ENCODE measurements at places on chromosomes 5 and 9.

DNA sequence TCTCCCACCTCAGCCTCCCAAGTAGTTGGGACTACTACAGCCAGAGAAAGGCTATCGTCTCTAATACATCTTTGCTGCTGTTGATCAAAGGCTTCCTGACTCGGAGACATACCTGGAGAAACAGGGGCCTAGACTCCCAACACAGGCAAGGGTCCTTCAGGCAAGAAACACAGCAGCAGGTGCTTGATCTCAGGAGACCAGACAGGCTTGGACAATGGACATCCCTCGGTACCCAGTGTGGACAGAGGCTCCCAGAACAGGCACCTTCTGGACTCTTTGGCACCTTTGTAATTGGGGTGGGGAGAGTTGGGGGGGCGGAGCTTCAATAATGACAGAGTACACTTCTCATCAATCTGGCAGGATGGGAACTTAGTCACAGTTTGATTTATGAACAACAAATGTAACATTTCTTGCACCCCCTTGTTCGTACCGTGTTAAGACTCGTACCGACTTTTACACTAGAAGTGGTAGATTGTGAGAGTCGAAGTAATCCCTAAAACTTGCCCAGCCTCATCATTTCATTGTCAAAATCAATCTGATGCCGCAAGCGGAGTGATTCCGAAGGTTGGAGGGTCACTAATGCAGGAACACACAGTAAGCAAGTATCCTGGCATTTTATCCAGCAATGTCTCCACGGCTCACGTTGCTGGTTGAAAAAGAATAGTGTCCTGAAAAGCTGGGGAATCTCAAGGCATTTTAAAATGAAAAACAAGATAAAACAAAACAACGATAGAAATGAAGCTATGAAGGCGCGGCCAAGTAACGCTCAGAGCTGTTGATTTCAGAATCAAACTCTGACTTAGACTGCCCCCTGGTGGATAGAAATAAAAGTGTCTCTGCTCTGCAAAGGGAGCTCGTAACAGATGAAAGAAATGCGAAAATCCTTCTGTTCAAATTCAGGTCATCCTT lies 46.4 kb upstream of the STK32A start:
- peak; percentile 64 for DNase-seq

GRCh38 chr9:99000476-99001395 lies 57.0 kb downstream of the COL15A1 start:
- DNase-seq, result peak; percentile 50

GRCh38 chr5:122500245-122501088 lies 188.4 kb downstream of the SNCAIP start:
- peak; percentile 53 for DNase-seq

GRCh38 chr5:53411388-53411787 lies 69.0 kb upstream of the FST start:
- DNase-seq, result no peak

DNA sequence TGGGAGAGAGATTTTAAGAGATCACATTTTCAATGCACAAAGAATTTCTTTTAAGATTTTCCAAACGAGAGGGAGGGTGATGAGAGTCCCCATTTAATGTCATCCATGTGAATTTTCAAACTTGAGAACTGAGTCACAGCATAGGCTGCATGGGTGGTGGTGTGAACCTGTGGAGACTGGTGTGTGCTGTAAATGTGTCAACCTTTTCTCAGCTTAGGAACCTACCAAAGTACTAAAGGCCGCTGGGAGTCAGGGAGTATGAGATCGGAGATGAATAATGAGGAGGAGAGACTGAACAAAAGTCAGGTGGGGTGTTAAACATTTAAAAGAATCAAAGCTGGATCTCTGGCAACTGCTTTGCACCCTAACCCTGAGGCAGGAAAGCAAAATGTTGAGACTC lies 7.5 kb downstream of the ALDH1A1 start:
- no peak for DNase-seq

GRCh38 chr9:70101265-70101664 lies 57.6 kb downstream of the MAMDC2 start:
- DNase-seq, result no peak

DNA sequence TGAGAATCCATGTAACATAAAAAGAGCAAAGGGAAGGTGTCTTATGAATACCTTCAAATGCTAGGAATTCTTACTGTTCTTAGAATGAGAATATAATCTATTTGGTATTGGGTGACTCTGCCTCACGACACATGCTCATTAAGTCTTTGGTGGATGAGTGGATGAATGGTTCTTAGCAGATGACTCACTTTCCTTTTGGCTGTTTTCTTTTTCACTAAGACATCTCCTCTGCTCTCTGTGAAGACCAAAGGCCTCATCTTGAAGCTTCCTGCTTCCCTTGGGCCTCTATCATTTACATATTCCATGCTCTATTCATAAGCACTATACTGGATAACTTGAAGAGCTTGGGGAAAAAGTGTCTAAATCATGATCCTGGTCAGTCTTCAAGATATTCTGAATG lies 468.1 kb downstream of the SPATA31D1 start:
- DNase-seq, result no peak

DNA sequence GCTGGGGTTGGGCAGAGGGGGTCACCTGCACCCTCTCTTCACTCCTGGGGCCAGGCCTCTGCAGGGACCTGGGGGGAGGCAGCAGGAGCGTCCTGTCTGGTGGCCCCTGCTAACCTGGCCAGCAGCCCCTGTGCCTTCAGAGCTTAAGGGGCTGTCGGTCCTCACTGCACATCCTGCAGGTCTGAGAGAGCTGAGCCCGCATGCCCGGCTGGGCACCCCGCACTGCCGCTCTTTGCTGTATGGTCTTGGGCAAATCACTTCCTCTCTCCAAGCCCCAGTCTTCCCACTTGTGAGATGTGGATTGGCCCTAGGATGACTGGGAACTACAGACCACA lies 7.9 kb downstream of the FLT4 start:
- no peak for DNase-seq

- DNase-seq, result no peak
These were observed 597.3 kb upstream of the DAB2 start for GRCh38 chr5:40022057-40022456.

- DNase-seq, result no peak
These were observed 99.9 kb downstream of the TTC39B start for GRCh38 chr9:15206903-15207696.

DNA sequence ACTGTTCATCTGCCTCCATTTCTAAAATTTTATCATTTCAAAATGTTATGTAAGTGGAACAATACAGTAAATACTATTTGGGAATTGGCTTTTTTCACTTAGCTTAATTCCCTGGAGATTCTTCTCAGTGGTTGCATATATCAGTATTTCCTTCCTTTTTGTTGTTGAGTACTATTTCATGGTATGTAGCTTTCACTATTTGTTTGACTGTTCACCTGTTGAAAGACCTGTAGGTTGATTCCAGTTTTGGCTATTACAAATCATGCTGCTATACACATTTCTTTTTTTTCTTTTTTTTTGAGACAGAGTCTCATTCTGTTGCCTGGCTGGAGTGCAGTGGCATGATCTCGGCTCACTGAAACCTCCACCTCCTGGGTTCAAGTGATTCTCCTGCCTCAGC lies 33.0 kb upstream of the PWWP2A start:
- no peak for DNase-seq

GRCh38 chr5:170341545-170341944 lies 44.0 kb upstream of the LCP2 start:
- DNase-seq, result no peak

- no peak for DNase-seq
These were observed 4.7 kb downstream of the EGFL7 start for GRCh38 chr9:136667214-136667939.

GRCh38 chr5:109803854-109804253 lies 114.1 kb downstream of the MAN2A1 start:
- DNase-seq, result no peak

DNA sequence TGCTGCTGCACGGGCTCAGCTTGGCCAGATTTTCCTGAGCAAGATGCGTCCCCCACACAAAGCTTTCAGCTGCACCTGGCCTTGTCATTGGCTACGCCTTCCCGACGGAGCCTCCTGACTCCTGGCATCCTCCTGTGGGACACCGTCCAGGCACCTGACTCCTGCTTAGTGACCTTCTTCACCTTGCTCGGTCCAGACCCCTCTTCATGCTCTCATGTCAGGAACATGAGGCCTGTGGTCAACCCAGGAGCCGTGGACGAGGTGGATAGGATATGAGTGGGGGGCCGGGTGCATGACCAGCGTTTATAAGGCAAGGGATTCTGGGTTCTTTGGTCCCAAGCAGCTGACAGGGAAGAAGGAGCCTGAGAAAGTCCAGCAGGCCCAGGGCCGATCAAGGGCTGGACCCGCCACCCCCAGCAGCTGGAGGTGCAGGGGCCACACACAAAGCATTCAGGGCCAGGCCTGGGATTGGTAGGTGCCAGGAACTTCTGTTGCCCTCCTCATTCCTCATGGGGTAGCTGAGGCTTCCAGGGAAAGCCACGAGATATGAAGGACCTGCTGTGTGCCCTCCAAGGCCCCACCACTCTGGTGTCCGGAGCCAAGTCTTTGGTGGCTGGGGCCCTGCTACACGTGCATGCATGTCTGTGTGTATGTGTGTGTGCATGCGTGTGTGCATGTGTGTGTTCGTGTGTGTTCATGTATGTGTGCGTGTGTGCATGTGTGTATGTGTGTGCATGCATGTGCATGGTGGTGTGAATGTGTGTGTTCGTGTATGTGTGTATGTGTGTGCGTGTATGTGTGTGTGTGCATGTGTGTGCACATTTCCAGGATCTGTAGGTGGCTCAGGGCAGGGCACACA lies 34.9 kb downstream of the SLC6A3 start:
- no peak for DNase-seq

DNA sequence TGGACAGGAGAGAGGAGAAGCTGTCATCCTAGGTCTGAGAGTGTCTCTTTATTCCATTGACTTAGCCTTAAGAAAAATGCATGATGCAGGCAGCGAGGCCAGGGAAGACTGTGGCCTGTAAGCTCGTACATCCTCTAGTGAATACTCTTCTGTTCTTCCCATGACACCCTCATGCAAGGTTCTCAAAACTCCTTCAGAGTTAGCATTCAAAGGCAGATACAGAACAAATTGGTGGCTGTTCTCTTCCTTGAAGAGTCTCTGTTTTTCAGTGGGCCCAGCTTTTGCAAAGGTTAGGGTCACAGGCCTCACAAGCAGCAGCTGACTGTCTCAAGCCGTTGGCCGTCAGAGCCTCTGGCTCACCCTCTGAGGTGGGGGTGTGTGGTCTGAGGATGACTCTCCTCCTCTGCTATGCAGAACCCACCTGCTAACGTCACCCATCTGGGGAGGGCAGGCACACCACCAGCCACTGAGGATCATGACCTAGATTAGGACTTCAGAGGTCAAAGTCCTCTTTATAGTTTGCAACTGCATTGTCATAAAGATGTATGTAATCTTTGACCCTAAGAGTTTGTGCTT lies 15.1 kb downstream of the ADCY2 start:
- no peak for DNase-seq

- peak; percentile 70 for DNase-seq
These were observed 36.8 kb downstream of the C9orf50 start for GRCh38 chr9:129584136-129584535.

DNA sequence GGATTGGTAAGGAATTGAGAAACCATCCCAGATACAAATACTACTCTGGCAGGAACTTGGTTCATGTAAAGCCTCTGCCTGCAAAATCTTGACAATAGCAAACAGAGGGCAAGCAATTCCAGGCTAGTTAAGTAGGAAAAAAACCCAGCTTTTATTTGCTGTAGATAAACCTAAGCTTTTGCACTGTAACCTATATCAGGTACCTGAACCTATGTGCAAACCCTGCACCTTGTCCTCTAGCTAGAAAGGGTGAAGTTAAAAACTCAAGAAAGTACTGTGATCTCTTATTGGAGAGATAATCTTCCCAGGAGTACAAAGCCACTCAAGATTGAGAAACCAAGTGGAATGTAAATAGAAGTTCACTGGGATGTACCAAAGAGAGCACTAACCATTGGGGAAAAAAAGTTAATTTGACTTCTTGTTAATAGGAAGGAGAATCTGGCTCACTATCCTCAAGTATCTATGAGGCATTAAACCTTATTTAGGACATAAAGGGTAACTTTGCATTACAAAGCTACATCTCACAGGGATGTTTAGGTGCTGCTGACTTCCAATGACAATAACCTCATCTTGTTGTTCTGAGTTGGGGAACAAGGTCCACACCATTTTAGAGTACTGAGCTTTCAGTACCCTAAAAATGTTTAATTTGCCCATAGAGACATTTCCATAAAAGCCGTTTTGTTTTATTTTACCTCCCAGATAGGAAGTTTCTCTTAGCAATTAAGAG lies 73.8 kb upstream of the PCA3 start:
- DNase-seq, result no peak

- no peak for DNase-seq
These were observed 294.8 kb downstream of the ATPSCKMT start for GRCh38 chr5:9954869-9955268.

DNA sequence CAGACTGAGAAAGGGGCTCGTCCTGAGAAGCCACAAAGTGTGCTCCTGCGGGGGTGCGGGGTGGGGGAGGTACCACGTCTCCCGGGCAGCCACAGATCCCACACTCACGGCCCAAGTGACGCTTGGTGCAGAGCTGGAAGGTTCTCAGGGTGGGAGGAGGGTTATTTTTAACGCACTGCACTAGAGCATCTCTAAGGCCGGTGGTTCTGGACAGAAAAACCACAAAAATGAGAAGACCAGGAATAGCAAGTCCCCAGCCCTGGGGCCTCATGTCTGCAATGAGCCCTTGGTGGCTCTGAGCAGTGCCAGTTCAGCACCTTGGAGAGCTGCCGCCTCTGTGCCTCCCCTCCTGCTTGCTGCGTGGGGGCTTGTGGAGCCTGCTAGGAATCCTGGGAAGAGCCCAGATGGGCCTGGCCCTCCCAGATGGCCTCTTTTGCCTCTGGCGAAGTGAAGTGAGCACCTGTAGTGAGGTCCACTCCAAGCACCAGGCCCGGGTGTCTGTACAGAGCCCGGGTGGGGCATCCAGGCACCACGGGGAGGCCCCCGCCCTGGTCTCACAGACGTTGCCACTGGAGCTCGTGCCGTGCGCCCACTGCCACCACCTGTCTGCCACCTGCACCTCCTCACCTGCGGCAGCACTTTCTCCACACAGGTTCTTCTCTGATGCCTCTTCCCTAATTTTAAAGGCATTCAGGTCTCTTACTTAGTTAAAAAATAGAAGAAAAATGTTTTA lies 48.9 kb upstream of the CACNA1B start:
- no peak for DNase-seq

DNA sequence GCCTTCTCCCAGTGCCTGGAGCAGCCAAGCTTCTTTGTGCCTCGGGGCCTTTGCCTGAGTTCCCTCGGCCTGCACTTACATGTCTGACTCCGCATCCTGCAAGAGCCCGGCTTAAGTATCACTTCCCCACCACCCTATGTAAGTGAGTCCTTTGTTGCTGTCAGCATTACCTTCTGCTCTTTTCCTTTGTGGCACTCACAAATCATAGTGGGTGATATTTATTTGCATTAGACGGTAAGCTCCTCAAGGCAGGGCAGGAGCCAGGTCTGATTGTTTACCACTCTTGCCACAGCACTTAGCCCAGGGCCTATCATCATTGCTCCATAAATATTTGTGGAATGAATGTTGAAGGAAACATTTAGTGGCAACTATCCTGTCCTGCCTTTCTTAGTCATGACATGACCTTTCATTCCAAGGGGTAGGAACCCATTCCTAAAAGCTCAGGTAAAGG lies 4.8 kb downstream of the GM2A start:
- no peak for DNase-seq

Data from ureter (tissue), 1 donor.